ENCODE measurements at places on chromosomes 7 and 10.

- no peak for DNase-seq
Observed at GRCh38 chr7:327233-327931, 37.4 kb downstream of the FOXL3 start.

- no peak for DNase-seq
Observed at GRCh38 chr10:32985775-32986350, 27.8 kb upstream of the ITGB1 start.

DNA sequence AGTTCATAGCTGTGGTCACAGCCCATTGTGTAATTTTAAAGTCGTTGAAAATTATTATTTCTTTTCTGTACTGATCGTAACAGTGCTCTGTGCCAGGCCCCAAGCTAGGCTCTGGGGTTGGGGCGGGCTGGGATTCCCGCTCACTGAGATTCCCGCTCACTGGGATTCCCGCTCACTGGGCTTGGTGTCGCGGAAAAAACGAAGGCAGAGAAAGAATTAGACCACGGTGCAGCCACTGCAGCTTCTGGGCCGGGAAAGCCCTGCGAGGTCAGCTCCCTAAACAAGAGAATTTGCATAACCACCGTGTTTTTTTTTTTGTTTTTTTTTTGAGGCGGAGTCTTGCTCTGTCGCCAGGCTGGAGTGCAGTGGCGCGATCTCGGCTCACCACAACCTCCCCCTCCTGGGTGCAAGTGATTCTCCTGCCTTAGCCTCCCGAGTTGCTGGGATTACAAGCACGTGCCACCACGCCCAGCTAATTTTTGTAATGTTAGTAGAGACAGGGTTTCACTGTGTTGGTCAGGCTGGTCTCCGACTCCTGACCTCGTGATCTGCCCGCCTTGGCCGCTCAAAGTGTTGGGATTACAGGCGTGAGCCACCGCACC is 31.2 kb downstream of the FOXK1 start:
- DNase-seq, result peak; percentile 43

DNA sequence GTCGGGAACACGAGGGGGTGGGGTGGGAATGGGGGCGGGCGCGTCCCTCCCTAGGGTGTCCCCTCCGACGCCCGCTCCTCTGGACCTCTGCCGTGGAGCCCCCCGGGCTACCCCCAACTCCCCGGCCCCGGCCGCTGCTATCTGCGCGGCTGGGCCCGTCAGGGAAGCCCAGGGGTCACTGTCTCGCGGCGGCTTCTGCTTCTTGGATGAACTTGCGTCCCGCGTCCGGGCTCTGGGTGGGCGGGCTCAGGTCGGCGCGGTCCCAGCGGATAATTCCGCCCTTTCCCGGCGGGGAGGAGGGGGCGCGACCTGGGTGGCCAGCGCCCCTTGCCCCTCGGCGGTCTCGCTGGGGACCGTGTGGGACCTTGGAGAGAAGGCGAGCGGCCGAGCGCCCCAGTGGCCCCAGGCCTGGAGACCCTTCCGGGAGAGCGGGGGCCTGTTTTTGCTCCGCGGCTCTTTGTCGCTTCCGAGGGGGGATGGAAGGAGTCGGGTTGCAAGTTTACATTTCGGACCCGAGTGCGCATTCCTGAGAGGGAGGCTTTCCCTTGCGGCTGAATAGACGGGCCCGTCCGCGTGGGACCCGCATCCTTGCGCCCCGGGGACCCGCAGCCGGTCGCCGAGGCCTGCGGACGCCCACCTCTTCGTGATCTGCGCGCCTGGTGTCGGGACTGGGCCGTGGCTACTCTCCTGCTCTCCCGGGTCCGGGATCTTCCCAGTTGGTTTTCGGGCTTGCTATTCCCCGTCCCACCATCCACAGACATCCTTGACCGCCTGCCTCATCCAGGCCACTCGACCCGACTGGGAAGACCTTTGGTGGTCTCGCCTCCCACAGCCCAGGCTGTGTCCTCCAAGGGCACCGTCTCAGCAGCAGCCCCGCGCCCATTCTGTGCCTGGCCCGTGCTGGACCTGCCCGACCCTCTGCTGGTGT is 812 bp downstream of the DOCK1 start:
- DNase-seq, result peak; percentile 69

DNA sequence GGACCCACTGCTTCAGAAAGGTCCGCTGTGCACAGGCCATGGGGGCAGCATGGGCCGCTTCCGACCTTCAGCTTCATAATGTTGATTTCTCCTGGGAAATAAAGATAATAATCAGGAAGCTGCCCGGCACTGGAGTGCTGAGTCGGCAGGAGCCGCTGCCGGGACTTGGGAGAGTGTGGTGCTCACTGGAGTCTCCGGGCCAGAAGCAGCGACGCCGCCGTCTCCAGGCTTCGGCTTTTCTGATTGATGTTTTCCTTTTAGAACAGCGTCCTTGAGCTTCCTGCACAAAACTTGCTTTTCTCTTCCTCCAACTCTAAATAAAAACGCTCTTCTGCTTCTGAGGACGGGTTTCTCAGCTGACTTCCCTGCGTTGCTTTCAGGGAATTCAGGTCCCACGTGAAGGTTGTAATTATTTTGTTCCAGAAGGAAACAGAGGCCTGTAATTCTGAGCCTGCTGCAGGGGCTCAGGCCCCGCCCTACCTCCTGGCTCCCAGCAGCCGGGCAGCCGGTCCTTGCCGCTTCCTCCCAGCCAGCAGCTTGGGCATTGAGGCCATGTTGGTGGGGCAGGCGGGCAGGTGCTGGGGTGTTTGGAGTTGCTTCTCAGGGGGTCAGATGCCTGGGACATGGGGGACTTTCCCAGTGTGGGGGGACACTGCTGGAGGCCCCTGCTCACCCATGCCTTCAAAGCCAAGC is 14.7 kb downstream of the PWWP2B start:
- no peak for DNase-seq

DNA sequence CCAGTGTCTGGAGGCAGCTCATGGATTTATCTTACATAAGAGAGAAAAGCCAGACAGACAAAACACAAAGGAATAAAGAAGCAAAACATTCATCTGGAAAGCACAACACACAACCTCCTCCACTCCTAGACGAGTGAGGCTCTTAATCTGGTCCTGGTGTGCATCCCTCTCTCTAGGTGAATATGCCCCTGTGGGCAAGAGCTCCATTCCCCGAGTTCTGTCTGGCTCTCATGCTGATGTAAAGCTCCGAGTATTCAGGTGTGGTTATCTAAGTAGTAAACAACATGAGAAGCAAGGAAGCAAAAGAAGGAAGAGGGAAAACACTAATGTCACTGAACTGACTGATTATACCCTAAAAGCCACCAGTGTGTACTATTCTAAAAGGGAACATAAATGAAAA is 47.9 kb upstream of the FEZF1 start:
- no peak for DNase-seq

- DNase-seq, result no peak
Observed at GRCh38 chr10:132628966-132629900, 91.6 kb downstream of the INPP5A start.

DNA sequence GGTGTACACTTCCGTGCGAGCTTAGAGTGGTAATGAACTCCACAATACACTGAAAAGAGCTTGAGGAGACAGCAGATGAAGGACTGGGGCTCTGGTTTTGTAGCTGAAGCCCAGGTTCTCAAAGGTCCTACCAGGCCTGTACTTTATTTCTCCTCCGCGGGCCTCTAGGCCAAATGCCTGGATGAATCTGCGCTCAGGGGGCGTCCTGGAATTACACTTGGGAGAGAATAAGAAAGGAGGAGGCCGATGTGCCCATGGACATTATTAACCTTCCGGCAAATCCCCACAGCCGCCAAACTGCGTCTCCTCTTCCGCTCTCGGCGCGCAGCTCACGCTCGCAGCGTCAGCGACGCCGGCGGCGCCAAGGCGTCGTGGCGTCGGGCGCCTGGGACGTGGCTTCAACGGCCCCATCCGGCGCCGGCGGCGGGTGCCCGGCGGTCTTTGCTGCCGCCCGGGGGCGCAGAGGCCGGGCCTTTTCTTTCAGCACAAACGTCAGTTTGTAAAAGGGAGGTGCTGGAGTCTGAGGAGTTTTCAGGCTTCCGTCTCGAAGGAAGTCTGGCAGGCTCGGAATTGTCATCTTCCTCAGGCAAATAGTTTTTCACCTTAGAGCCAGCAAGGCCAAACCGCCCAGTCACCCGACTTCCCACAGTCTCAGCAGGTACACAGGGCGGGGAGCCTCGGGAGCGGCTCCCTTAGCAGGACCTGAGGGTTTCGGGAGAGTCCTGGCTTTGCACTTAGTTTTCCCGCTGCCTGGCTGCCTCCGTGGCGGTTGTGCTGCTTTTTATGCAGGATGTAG is at the start of gene CCDC7:
Gene CCDC7 (plus strand): TSS at position 401 of the 796 bp plus-strand sequence. CDS start 5,503 bp downstream, outside the sequence.
- peak; percentile 77 for DNase-seq

DNA sequence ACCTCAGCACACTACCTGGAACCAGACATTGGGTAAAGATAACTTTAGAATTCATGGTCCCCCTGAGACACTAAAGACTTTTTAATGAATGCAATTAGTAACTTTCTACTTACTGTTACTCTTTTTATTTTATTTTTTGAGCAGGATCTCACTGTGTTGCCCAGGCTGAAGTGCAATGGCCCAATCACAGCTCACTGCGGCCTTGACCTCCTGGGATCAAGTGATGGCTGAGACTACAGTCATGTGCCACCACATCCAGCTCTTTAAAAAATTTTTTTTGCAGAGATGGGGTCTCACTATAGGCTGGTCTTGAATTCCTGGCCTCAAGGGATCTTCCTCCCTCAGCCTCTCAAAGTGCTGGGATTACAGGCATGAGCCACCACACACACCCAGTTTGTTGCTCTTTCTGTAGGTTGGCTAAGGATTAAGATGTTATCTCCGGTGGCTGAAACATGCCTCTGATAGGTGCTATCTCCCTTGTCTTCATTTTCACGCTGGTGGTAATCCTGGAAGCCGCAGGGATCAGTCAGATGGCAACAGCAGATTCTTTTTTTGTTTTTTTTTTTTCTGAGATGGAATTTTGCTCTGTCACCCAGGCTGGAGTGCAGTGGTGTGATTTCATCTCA is 128.3 kb downstream of the TCF7L2 start:
- DNase-seq, result no peak

DNA sequence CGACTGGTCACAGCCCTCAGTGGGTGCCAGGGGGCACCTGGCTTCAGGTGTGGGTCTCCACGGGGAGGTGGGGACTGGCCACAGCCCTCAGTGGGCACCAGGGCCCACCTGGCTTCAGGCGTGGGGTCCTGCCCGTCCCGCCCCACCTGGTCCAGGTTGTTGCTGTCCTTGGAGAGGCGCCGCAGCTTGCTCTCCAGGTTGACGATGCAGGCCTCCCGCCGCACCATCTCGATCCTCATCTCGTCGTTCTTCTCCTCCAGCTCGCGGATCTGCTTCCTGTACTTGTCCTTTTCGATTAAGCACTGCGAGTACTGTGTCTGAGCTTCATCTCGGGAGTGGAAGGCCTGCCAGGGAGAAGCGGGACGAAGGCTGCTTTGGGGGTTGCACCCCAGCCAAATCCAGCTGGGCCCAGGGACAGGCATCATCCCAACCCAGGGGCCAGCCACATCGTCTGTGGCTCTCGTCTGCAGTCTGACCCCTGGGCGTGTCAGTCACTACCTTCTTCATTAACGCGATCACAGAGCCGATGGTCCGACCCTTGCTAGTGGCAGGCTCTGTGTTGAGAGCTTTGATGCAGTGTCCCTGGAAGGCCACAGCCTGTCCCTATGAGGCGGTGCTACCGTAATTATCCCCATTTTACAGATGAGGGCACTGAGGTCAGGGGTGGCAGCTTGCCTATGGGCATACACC is 92.9 kb upstream of the GNA12 start:
- no peak for DNase-seq

GRCh38 chr10:127977357-127978009 is 70.6 kb downstream of the PTPRE start:
- DNase-seq, result peak; percentile 29

GRCh38 chr7:12062062-12062461 is 149.0 kb upstream of the TMEM106B start:
- DNase-seq, result no peak

DNA sequence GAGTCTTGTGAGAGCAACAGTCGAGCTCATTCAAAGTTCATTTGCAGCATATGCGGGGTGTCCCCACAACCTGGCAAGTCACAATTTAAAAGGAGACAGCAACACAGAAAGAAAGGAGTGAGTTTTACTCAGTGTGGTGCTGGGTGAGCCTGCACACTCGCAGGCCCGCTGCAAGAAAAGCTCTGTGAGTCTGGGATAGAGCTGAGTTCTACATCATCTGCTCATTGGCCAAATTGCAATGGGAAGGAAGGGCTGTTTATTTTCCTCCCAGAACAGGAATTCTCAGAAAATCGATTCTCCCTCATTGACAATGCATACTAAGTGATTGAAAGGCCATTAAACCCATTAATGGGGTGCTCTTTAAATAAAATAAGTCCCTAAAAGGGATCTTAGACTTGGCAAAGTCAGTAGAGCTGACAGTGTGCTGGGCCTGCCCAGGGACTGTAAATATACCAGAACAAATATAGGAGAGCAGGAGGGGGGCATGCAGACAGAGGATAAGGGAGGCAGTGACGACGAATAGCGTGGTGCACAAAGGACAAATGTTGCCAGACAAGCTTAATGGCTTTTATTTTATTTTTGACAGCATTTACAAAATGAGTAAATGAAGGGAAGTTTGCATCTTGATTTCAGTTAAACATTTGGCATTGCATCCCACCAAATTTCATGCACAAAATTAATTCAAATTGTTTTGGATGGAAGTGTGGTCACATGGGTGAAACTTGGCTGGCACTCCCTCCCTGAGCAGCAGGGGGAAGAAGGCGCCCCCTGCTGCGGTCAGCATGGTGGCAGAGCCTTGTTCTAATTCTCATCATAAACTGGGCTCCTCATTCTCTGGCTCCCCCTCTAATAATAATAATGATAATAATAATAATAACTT is 215.7 kb downstream of the SNX10 start:
- DNase-seq, result no peak

DNA sequence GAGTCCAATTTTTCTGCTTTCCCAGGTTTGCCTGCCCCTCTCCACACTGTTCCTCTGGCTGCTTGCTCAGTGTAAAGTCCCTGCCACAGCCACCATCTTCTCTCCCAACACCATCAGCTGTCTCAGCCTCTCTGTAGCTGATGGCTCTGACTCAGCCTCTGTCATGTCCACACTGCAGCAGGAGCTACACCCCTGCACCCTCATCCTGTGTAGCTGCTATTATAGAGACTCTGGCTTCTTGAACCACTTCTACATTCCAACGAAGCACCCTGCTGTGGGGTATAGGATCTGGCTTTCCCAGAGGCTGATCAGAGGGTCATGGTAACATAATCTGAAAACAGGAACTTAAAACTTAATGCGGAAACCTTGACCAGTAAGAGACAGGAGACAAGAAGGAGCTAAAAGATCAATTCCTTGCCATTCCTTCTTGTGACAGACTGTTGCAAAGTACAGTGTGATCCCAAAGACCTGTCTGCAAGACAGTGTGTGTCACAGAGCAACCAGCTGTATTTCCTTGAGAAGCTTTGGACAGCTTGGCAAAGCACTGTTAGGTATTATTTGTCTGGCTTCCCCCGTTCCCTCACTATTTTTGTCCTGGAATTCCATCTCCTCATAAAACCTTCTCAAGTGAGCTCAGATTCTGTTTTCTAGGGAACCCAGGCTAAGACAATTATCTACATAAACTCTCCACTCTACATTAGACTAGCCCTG is 42.3 kb downstream of the NRCAM start:
- peak; percentile 32 for DNase-seq
